ENCODE measurements at places on chromosomes 2 and 18.
A peak's percentile ranks its signal among the peaks of the same experiment; 100 is the strongest.

DNA sequence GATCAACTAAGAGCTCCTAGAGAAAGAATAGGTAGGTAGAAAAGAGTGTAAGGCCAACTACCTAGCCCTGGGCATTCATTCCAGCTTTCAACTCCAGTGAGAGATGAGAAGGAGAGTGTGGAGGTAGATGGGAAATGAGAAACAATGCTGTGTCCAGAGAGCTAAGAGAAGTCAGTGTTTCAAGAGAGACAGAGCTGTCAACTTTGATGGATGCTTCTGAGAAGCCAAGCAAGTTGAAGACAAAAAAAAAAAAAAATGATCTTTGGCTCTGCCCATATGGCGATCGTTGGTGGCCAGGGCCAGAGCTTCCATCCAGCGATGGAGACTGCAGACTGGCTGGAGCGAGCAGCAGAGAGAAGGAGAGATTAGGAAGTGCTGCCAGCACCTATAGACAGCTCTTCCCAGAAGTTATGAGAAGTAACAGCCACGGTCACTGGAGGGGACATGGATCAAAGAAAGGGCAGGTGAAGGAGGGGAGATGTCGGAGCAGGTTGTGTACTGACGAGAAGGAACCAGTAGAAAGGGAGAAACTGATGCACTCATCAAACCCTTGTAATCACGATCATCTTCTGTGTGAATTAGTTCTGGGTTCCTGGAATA is 112.4 kb upstream of the PPP1CB start:
- no peak for DNase-seq

- DNase-seq: no peak
Measured at GRCh38 chr2:72051971-72052505, 95.6 kb downstream of the CYP26B1 start.

DNA sequence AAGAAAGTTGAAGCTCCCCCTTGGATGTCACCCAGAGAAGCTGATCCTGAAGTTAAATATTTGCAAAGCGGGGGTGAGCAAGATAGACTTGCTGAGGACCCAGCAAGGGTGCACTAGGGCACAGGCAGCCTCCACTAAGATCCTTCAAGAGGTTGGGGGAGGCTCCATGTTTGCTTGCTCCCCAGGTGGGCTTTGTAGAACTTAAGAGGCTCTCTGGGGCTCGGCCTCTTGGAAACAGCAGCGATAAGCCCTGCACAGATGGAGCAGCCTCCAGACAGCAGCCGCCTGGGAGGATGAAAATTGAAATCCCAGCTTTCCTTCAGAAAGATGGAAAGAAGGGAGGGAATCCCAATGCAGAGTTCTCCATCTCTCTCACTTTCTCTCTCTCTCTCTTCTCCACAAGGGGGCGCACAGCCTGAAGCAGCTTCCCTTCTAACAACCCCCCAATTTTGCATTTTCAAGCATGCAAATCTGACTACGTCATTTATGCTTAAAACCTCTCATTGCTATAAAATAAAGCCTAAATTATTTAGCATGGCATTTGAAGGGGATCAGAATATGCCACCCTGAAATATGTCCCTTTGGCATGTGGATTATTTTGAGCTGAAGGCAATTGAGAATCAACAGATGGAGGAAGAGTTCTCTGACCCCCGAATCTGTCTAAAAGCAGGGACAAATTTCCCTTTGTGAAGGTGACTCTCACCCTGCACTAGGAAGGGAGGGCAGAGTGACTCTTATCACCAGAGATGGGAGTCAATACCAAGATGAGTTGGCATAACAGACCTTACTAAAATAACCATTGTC is 185.7 kb upstream of the KLHL29 start:
- DNase-seq: peak; percentile 35

GRCh38 chr2:224436634-224437033 is 34.7 kb upstream of the FAM124B start:
- DNase-seq: peak; percentile 73

DNA sequence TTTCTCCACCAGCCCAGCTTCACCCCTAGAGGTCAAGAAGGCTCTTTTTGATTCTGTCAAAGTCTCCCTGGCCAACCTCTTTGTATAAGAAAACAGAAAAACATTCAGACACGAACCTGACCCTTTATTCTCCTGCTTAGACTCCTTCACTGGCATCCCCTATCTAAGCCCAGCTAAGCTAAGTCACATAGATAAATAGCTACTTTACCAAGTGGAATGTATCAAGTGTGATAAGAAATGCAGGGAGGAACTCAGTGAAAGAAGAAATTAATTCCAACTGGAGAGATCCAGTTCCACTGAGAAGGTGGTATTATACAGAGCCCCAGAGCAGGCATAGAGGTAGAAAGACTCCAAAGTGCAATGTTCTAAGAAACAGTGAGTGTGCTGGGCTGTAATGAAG is 489.5 kb downstream of the TNS1 start:
- no peak for DNase-seq

DNA sequence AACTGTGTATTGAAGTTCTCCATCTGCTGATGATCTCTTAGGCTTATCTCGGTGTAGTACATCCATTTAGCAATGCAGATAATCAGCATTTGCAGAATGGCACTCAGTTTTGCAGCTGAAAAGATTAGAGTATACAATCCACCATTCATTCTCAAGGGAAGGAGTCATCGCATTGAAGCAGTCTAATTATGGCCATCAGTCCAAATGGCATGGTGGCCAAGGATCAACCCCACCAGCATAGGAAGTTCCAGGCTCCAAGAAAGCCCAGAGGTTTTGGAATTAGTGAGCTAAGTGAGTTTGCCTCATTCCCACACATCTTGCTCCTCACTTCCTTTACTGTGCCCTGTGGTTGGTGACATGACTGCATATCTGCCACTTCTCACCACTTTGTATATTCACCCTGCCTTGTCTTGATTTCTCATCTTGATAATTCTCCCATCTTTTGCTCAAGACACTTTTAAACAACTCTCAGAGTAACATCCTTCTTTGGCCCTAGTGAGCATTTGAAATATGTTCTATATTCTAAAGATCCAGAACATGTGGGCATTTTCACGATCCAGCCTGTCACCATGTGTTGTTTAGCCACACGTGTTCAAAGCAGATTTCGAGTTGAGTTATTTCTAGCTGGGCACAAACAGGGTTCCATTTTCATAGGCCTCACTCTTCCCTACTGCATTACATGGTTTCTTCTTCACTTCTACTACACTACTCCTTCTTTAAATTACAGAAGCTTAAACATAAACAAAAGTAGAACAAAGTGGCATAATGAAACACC is 1119.8 kb downstream of the TSN start:
- DNase-seq: no peak

DNA sequence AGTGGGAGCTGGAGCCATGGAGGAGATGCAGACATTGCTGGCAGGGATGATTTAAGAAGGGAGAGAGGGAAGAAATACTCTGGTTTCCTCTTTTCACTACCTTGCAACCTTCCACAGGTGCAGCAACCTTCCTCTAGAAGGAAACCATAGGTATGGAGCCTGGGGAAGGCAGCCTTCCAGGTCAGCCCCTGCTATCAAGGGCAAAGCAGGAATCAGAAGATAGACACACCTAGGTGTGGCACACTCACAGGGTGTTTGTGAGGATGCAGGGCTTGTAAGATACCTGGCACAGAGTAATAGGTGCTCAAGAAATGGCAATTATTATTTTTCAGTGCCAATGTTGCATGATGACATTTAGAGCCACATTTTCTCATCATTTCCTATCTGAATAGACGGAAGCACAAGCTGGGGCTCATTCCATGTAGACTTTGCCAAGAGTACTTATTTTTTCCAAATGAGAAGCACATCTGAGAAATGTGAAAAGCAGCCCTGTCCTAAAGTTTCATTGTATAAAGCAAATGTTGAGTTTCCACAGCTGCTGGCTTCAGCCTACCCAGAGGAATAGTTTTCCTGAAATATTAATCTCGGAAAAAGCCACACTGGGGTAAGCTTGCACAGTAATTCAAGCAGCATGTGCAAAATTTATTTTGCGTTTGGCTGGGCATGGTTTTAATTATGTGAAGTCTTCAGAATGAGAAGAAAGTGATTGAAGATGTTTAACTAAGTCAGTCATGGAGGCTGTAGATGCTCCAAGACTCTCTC is 20.6 kb downstream of the EVA1A start:
- DNase-seq: no peak

GRCh38 chr2:223972656-223973102 is 15.4 kb downstream of the MRPL44 start:
- DNase-seq: no peak

DNA sequence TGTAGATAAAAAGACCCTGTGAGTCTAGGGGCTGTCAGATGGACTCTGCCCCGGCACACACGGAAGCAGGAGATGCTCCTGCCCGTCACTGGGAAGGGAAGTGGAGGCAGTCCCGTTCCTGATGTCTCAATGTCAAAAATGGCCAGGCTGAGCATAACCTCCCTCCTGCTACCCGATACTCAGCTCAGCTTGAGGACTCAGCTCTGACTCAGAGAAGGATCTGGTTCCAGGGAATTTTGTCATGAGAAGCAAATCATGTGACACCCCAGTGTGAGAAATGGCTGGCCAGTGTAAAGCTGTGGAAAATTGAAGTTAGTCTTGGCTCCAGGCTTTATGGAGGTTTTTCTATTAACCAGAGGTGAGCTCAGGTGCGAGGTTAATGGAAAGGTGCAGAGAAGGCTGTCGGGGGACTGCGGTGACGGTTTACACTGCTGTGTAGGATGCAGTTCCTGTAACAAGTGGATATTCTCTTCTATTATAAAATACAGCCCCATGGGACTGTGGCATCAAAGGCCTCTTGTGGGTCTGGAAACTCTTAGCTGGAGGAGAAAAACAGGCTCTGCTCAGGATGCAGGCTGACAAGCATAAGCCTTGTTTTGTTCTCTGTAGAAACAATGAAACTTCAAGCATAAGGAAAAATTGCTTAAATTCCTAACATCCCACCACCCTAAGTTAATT is 24.7 kb upstream of the AGAP1 start:
- DNase-seq: peak; percentile 94

GRCh38 chr18:14969500-14969899 is 221.5 kb downstream of the ANKRD30B start:
- no peak for DNase-seq

DNA sequence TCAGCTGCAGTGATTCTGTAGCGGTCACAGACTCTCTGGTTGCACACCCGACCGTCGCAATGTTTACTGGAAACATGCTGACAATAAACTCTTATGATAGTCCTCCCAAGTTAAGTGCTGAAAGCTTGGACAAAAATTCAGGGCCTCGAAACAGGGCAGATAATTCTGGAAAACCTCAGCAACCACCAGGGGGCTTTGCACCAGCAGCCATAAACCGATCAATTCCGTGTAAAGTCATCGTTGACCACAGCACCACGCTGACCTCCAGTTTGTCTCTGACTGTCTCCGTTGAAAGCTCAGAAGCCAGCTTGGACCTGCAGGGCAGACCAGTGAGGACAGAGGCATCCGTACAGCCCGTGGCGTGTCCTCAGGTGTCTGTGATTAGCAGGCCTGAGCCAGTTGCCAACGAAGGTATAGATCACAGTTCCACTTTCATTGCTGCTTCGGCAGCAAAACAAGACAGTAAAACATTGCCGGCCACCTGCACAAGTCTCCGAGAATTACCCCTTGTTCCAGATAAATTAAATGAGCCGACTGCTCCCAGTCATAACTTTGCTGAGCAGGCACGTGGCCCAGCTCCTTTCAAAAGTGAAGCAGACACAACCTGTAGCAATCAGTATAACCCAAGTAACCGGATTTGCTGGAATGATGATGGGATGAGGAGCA is 166.1 kb downstream of the ASXL3 start:
- no peak for DNase-seq

DNA sequence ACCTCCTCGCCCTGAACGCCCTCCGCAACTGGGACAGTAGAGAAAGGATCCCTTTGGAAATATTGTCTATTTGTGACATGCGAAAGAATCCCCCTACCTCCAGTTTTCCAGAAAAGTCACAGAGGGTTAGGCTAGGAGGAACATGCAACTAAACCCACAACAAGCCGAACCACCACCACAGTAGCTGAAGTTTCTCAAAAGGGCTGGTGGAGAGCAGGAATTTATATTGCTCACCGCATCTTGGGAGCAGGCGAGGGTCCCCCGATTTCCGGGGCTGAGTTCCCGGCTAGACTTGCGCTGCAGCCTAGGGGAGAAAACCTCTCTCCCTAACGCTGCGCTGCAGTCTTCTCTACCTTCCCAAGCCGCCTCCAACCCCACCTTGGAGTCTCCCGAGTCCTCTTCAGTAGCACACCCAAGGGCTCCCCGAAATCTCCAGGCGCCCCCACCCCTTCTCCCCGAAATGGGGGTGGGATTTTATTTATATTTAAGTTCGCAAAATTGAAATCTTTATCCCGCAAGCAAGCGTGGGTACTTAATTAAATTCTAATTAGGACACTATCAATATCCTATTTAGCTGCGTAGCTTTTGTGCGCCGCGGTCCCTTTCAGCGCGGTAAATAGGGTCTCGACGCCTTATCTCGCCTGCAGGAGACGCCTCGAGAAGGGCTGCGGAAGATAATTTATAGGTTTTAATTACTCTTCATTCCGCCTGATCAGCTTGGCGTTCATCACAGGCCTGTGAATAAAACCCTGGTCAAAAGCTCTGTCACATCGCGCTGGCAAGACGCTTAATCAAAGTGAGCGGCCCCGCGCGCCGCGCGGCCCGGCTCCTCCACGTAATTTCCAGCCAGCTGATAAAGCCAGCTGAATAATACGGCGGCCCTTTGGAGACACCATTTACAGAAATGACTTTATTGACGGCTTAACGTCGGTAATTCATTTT is 2.0 kb upstream of the EN1 start:
- no peak for DNase-seq

DNA sequence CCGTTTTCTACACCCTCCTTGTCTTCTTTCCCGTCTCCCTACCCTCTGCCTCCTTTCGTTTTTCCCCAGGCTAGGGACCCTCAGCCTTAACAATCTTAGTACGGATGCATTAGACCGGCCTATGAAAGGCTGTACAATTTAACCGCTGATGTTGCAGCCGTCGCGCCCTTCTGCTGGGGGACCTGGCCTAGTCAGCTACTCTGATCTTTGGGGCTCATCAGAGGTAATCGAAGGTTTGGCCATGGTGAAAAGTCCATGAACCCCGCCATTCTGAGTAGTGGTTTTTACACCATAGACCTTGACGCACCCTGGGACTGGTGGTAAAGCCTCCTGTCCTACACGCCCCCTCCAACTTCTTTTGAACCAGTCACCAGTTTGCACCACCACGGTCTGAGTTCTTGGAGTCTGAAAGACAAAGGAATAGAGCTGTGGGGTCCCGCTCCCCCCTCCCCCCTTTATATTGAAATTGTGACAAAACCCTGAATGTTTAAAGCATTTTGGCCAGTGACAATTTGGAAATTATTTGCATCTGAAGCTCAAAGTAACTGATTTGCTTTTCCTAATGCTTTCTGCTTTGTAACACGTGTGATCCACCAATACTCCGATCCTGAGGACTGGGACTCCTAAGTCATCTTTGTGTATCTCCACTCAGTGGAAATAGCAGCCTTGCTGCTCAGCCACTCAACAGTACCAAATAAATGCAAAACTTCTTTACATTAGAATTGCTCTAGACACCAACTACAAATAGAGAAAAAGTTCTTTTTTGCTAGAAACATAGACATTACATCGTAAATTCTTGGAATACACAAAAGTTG is 642 bp upstream of the SRSF7 start:
- no peak for DNase-seq

DNA sequence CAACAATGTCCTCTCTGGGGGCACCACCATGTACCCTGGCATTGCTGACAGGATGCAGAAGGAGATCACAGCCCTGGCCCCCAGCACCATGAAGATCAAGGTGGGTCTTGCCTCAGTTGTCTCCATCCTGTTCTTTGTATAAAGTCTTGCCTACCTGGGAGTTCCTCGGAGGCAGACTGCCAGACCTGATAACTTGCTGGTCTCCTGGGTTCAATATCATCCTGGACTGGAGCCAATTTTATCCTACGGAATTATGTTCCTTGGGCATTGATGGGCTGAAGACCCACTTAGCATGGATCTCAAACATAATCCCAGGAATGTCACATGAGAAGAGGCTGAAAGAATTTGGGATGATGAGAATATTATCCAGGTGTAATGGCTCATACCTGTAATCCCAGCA is 10.0 kb upstream of the DGUOK start:
- DNase-seq: no peak
